ENCODE measurements at places on chromosomes 3 and 15.

- DNase-seq, result no peak
Measured at GRCh38 chr15:58678683-58679082, 70.8 kb downstream of the ADAM10 start.

DNA sequence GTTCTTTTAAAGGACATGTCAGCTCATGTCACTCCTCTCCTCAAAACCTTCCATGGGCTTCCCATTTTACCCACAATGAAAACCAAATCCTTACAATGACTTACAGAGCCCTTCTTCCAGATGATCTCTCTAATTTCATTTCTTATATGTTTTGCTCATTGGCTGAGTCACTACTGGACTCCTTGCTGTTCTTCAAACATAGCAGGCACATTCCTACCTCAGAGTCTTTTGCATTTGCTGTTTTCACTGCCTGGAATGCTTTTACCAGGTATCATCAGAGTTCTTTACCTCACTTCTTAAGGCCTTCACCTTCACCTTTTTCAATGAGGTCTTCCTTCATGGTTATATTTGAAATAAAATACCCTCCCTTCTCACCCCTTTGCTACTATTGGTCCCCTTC is 57.3 kb downstream of the NECTIN3 start:
- DNase-seq, result no peak

DNA sequence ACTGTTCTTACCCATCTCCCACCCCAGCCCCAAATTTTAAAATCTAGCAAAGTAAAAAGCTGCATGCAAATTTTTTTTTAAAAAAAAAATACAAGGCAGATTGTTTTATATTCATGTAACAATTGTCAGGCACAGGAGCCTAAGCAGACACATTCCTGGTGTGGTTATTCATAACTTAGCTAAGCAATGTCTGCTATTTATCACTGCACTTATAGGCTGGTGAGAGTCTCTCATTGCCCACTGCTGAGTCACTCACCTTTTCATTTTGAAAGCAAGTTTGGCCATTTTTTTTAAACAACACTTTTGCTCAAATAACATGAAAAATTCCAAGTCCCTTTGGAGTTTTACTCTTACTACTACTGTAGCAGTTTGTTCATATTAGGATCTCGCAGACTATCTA is 413.9 kb downstream of the RBMS3 start:
- DNase-seq, result no peak

- no peak for DNase-seq
Measured at GRCh38 chr3:16183601-16184270, 9.3 kb downstream of the GALNT15 start.

- no peak for DNase-seq
Measured at GRCh38 chr15:98561169-98561941, 87.0 kb upstream of the IGF1R start.

DNA sequence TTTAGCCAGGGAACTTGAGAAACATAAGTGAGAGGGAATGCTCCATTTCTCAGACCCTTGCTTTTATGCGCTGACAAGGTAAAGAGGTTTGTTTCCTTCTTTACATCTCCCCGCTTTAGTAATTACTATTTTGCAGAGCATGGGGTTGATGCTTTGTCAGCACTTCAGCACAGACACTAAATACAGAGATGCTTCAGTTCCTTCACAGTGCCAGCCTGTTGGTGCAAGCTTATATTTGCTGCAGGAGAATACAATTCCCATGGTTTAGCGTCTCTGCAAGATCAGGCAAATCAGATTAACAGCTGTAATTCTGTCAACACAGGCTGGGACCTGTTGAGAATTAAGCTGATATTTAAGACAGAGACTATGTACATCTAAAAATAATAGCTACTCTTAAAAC is 2.9 kb downstream of the FMN1 start:
- no peak for DNase-seq

GRCh38 chr3:142057331-142057725 is 92.0 kb downstream of the TFDP2 start:
- DNase-seq, result no peak

- DNase-seq, result no peak
Measured at GRCh38 chr3:48694610-48695392, 9.1 kb upstream of the NCKIPSD start.

DNA sequence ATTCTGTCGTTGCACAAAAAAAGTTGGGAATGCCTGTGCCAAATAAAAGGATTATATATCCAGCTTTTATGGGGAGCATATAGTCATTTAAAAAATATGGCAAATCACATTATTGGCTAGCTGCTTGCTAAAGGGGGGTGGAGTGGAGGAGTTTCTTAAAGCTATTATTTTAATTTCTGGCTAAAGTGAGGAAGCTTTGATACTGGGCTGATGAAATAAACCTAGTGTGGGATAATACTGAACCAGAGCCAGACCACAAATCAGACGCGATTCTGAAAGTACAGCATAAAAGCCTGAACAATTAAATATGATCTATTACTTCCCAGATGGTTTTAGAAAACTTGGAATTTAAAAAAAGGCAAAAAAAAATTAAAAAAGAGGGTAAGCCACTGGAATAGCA is 14.4 kb downstream of the POLR2M start:
- DNase-seq, result no peak

Measured in NCI-H1436 (cell line).